Epithelial cell of esophagus (primary cell): ENCODE measurements at places on chromosomes 2 and 18.
A peak's percentile ranks its signal among the peaks of the same experiment; 100 is the strongest.

GRCh38 chr2:13543550-13543949, 826.8 kb downstream of the TRIB2 start:
- no peak for DNase-seq

DNA sequence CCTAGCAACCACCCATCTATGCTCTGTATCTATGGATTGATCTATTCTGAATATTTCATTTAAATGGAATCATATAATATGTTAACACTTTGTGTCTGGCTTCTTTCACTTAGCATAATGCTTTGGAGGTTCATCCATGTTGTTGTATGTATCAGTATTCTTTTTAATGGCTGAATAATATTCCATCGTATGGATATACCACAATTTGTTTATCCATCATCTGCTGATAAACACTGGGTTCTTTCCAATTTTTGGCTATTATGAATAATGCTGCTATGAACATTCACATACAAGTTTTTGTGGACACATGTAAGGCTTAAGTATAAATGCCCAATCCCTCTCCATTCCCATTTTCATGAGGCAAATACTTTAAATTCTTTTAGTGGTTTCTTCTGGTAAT, 52.9 kb downstream of the MRPL33 start:
- no peak for DNase-seq

- DNase-seq: no peak
Measured at GRCh38 chr2:235725016-235725489, 231.2 kb downstream of the AGAP1 start.

- peak; percentile 68 for DNase-seq
Measured at GRCh38 chr2:28683100-28683706, 68.4 kb upstream of the PPP1CB start.

DNA sequence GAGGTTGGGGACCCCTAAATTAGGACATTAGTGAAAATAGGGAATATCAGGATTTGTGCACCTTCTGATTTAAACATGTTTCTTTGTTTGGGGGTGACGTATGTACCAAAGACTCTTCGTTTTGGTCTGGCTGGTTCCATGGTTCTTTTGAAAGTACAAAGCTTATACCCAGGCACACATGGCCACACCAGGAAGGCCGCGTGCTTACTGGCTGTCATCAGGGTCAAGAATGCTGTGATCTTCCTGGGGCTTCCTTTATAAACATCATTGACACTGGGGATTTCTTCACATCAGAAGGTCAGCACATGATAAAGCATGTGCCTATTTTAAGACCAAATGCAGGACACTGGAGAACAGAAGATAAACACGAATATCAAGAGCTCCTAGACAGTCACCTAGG, 230.6 kb upstream of the ID2 start:
- DNase-seq: no peak

GRCh38 chr18:616380-616995, 19.7 kb downstream of the CLUL1 start:
- DNase-seq: peak; percentile 54

DNA sequence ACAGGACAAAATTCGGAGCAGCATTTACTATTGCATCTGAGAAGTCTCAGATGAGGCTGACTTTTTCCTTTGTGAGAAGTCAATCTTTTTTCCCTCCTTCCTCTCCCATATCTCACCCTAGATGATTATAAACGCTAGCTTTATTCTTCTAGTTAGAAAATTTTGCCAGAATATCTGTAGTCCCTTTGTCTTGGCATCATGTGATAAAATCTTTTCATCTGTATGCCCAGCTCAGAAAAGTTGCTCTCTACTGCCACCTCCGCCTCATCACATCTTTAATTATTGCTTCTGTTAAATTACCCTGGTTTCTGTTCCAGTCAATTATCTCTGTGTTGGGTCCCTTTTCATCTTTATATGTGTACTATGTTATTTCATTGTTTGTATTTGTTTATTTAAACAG, 210.8 kb upstream of the SLC35G4 start:
- DNase-seq: no peak

GRCh38 chr2:235044501-235045271, 92.9 kb downstream of the SH3BP4 start:
- DNase-seq: no peak

DNA sequence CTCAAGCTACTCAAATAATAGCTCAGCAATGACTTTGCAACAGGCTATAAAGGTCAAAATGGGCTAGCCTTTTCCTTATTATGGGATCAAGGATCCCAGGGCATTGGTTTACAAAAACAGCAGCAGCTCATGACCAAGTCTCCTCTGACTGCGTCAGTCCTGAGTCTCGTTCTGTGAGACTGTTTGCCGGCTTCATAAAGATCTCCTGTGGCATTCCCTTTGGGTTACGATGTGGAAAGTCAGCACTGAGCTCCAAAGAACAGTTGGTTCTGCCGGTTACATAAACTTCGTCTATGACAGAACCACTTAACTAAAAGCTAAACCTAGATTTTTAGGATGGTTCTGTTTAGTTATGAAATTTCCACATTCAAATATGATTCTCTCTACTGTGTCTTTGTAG, 674.9 kb downstream of the ZEB2 start:
- no peak for DNase-seq

DNA sequence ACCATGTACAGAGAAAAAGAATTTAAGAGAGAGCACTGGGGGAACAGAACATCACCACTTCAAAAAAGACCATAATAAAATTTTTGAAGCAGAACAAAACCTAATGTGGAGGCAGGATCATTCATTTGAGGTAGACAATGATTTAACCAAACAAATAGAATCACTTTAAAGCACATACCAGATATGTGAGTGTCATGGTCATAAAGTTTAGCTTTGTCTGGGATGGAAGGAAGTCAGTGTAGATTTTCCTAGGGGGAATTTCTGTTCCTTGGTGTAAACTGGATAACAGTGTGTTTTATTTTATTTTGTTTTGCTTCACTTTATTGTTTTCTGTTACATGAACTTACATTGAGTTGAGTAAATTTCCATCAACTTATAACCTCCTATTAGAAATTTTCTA, 120.8 kb downstream of the CRIM1 start:
- no peak for DNase-seq

- peak; percentile 23 for DNase-seq
Measured at GRCh38 chr2:26640331-26640745, 828 bp downstream of the CIB4 start.

DNA sequence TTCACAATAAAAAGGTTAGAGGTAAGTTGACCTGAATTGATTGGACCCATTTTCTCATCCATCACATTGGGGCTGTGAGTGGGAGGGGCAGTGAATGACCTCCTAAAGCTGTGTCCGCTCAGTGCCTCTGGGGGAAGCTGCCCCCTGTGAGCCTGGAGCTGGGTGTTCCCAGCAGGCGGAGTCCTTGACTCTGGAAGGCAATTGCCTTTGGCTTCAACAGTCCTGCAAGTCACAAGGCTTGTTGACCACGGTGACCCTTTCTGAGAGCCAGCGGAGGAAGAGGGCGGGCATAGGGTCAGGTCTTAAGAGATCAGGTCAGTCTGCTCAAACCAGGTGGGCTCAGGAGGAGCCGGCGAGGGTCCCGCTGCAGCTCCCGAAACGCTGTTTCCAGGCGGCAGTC, 1.1 kb upstream of the CIDEA start:
- no peak for DNase-seq

GRCh38 chr2:168573128-168573903, 117.2 kb downstream of the CERS6 start:
- DNase-seq: peak; percentile 65
